Left forelimb (tissue), 1 donor: ENCODE measurements at places on chromosomes 4 and X.

DNA sequence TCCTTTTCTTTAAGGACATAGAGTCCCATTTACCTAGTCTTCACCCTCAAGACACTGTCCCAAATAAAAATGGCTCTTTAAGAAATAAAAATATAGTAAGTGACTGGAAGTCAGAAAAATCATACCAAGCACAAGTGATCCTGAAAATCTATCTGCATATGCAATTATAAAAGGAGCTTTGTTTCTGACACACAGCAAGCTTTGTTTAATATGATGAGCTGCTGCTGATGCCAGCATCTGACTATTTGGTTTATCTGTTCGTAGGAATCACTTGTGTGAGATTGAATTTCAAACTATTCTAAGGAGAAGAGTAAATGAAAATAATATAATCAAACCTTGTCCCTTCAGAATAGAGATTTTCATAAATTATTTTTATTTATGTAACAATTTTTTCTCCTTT lies 332.4 kb downstream of the PCDH7 start:
- no peak for DNase-seq

- no peak for DNase-seq
Observed at GRCh38 chr4:81601358-81601694, 129.6 kb upstream of the RASGEF1B start.

DNA sequence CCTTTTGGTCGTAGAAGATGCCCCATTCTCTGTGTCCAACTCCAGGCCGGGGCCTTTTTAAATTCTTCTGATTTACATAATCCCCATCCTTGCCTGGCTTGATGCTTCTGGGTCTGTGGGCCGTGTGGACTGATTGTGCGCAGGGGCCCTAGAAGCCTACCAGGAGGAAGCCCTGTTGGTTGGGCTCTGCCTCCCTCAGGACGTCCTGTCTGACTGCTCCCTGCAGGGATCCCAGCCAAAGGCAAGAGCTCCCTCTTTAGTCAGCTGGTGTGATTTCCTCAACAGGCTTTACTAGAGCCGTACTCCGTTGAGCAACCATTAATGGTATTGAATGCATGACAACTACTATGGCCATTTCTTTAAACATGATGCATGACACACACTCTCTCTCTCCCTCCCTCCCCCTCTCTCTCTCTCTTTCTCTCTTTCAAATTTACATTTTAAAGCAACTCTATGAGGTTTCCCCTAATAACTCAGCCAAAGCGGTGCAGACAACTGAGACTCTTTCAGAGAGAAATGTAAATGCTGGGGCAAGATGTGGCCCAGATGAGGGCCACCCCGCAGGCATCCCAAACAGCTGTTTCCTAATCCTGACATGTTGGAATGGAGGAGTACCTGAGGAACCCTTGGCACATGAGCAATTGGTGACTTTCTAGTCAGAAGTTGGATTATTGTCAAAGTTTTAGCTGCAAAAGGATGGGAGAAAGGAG lies 117.3 kb downstream of the DRD5 start:
- no peak for DNase-seq

GRCh38 chr4:147361726-147362125 lies 119.2 kb upstream of the EDNRA start:
- no peak for DNase-seq

GRCh38 chr4:179584101-179584500 lies 2141.9 kb upstream of the AGA start:
- DNase-seq = no peak

DNA sequence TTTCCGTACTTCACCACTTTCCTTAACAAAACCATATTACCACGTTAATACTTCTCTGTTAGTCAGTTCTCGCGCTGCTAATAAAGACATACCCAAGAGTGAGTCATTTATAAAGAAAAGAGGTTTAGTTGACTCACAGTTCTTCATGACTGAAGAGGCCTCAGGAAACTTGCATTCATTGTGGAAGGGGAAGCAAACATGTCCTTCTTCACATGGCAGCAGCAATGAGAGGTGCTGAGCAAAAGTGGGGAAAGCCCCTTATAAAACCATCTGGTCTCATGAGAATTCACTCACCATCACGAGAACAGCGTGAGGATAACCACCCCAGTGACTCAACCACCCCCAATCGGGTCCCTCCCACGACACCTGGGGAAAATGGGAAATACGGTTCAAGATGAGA lies 289.8 kb upstream of the CLNK start:
- DNase-seq = no peak
